Muscle of arm (tissue), 14 donors: ENCODE measurements at places on chromosomes 2 and 18. TPM values are rescaled to one million over a fixed set of nuclear protein-coding genes. Genes with fewer than 3 reads are reported as not detected.
A peak's percentile ranks its signal among the peaks of the same experiment; 100 is the strongest.

The SLC9A4 gene
- polyA plus RNA-seq: not detected

DNA sequence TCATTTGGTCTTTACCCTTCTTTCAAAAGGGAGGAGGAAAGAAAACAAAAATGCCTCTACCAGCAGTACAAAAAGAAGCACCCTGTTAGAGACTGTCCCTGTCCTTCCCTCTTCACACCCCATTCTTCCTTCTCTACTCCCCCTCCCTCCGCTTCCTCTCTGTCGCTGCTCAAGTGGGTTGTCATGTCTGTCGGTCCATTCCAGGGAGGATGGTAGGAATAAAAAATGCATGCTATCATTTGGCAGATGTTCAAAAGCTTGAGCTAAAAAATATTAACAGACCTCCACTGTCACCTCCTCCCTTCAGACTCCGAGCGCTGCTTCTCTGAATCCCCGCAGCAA lies 482.0 kb downstream of the BCL11A start:
- DNase-seq: no peak

DNA sequence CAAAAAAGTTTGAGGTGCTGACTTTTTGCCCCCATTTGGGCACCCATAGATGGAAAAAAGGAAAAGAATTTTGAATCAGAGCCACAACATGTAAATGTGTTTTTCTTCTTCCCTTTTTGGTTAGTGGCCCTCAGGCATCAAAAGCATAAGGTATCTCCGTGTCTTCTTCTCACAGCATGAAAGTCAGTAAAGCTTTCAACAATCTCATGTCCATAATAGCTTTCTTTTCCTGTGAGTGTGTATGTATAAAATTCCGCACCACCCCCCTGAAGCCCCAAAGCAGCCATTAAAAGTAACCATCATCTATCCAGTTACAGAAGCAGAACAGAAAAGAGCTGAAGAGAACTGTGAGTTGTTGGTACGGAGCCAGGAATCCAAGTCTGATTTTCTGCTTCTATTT lies 1539.7 kb upstream of the ACVR2A start:
- no peak for DNase-seq

GRCh38 chr2:62745891-62746481 lies 40.5 kb downstream of the EHBP1 start:
- DNase-seq: no peak

DNA sequence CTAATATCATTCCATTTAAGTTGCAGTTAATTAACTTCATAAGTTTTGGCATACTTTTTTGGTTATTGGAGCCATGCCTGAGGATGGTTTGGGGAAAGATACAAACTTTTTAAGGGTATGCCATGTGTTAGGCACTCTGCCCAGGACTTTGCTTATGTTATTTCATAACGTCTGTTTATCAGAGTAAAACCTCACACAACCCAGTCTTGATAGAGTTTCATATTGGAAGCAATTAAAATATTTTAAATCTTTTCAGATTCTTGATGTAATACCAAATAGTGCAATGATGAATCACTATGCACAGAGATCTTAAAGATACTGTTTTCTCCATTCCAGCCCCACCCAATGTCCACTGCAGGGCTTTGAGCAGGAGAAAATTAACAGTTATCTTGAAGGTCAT lies 529.1 kb upstream of the HNMT start:
- no peak for DNase-seq

GRCh38 chr18:58861353-58861752 lies 3.3 kb upstream of the ZNF532 start:
- no peak for DNase-seq

DNA sequence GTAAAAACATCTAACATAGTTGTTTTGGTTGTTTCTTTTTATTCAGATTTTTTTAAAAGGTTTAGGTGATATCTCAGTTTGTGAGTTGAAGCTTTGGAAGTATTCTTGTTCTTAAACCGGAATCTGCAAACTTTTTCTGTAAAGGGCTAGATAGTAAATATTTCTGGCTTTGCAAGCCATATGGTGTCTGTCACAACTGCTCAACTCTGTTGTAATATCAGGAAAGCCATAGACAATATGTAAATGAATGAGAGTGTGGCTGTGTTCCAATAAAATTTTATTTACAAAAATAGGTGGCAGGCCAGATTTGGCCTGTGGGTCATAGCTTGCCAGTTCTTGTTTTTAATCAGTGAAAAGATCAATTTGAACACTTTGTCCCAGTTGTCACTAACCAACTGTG lies 134.1 kb downstream of the CNTNAP5 start:
- no peak for DNase-seq

DNA sequence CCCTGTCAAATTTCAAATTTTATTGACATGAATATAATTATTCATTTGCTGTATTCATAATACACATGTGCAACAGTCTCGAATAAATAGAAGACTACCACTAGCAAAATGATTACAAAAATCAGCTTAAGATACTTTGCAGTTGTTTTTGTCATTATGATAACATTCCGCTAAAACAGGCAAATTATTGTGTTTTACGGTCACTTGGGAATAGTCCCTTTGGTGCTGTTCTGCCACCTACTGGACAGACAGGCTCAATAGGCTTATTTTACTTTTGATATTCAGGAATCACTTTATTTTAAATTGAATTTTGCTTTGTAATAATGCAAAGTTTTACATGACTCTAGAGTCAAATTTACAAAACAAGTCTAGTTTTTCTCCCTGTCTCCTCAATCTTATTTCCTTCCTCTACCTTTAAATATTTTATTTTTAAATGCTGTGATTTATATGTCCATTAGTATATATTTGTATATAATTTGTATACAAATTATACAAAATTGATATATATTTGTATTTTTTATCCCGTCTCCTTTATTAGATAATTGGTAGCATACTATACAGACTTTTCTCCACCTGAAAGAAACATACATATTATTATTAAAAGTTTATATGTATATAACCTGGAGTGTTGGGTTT lies 456.3 kb downstream of the DLGAP1 start:
- DNase-seq: peak; percentile 17

- DNase-seq: no peak
Measured at GRCh38 chr2:203694191-203694590, 12.2 kb upstream of the CD28 start.

GRCh38 chr2:221455214-221455613 lies 116.9 kb downstream of the EPHA4 start:
- no peak for DNase-seq

The FNDC4 gene
- 8.0 TPM for polyA plus RNA-seq

The EFHD1 gene
- polyA plus RNA-seq: 30.5 TPM

The PROKR1 gene
- polyA plus RNA-seq: 4.4 TPM

DNA sequence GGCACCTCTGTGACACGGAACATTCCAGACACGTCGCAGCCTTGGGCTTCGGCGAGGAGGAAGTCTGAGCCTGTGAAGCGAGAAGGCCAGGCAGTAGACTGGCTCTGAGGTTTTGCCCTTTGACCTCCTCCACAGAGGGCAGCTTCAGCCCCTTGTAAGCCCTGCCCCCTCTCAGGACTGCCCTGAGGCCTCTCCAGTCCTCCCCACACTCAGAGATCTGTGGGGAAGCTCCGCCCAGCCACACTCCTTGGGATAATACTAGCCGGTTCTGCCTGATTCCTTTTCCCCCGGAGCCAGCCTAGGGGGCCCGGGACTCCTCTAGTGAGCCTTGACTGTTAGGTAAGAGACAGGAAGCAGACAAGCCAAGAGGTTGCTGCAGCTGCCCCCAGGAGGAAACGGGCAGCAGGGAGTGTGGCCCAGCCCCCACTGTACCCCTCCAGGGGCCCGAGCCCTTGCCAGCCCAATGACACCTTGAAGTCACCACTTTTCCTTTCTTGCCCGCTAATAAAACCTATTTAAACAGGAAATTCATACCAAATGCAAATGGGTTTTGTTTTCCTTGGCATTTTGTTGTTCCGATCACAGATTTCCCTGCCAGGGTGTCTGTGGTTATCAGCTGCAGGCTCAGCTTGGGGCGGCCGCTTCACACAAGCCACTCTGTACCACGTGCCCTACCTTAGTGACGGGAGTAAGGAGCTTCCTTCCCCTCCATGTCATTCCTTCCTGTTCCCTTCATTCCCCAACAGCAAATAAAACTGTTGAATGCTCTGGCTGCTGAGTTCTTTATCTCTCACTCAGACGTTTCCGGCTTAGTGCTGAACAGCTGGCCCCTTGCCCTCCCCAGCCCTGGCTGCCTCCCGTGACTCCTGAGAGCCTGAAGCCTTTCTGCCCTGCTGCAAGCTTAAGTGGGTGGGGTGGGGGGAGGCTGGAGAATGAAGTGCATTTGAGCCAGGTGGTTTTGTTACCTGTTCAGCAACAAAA lies 124.7 kb downstream of the CABLES1 start:
- DNase-seq: peak; percentile 64

DNA sequence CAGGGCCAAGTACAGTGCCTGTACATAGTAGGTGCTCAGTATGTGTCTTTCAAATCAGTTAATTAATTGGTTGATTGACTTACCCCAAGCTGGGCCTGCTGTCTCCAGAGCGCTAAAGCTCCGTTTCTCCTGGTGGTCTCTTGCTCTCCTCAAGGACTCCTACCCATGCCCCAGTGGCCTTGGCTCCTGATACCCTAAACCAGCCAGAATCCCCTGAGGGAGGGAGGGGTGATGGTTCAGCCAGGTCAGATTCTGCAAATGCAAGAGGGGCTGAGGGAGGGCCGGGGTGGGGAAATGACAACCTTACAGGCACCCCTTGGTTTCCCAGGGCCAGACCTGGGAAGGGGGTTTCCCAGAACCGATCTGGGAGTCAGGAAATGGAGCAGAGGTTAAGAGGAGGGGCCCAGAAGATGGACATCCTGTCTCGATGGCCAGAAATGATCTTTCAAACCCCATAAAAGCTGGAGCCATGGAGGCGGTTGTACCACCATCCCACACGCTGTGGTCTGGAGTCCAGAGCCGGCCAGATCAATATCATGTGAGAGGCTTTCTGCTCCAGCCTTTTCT lies 209.1 kb downstream of the TNS1 start:
- no peak for DNase-seq

GRCh38 chr2:47782381-47782670 lies 619 bp upstream of the MSH6 start:
- DNase-seq: no peak

DNA sequence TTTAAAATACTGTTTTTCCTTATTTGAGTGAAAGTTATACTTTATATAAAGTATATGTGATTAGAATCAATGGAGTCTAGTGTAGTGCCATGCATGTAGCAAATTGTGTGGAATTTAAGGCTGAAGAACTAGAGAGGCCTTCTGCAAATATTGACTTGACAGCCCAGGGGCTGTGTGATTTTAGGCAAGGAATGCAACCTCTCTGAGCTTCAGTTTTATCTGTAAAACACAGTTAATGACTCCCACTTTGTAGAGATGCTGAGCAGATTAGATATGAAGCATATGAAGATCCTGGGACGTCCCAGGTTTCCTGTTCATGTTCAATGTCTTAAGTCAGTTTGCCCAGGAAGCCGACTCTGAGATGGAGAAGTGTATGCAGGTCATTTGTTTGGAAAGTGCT lies 83.4 kb upstream of the LTBP1 start:
- DNase-seq: no peak

DNA sequence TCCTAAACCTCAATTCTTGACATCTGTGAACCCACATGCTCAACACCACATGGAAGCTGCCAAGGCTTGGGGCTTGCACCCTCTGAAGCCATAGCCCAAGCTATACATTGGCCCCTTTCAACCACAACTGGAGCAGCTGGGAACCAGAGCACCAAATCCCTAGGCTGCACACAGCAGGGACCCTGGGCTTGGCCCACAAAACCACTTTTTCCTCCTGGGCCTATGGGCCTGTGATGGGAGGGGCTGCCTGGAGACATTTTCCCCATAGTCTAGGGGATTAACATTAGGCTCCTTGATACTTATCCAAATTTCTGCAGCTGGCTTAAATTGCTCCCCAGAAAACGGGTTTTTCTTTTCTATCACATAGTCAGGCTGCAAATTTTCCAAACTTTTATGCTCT lies 40.3 kb downstream of the EXOC6B start:
- no peak for DNase-seq

DNA sequence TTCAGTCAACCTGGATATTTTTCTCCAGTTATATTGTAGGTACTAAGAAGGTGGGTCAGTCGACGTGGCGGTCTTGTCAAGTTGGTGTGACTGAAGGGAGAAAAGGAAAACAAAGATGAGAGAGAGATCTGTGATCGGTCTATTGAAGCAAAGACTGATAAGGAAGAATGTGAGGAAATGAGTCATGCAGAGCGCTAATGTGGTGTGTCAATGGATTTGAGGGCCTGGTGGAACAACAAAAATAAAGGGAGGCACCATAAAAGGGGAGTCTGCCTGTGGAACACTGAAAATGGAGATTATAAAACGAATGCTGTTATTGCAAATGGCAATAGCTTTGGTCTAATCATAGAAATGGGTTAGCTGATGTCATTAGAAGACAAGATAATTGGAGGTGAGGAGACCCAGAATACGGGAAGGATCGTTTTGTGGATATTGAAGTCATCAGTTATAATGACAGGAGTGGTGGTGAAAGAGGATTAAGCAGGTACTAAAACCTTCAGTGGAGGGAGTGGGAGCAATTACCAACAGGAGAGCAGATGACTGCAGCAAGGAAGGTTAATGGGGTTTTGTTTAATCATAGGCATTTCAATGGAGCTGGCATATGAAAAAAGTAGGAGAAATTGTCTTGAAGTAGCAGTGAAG lies 599.1 kb upstream of the FSHR start:
- no peak for DNase-seq

DNA sequence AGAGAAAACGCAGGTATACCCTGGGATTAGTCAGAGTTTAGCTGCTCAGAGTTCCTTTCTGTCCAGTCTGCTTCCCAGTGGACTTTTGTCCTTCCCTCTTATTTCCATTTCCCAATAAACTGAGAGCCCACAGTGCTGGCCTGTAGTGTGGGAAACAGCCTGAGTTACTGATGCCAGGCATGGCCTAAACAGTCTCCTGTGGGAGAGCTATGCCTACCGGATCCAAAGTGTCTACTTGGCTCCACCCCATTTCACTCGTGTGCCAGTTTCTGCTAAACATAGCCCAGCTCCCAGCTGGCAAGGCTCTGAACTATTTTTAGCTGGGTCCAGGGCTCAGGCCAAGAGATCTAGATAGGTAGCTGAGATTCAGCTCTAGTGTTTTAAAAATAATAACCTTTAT lies 15.6 kb upstream of the PPP1CB start:
- DNase-seq: peak; percentile 55

The COBLL1 gene
- 8.9 TPM for polyA plus RNA-seq

DNA sequence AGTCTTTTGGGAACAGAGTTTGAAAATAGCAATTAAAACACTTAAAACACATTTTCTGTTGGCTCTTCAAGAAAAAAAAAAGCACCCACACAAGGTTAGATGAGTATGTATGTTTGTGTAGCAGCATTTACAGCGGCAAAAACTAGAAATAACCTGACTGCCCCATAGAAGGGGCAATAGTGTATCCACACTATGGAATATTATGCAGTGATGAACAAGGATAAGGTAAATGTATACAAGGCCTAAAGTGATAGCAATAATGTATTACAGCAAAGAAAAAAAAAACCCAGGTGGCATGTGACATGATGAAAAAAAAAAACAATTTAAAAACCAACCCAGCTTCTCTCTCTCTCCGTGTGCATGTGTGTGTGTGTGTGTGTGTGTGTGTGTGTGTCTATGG lies 34.8 kb downstream of the POLR1A start:
- no peak for DNase-seq

The SAG gene
- 0.27 TPM for polyA plus RNA-seq

The E2F6 gene
- polyA plus RNA-seq: 18.4 TPM

GRCh38 chr18:57927511-57927910 lies 116.5 kb upstream of the NEDD4L start:
- DNase-seq: no peak

GRCh38 chr2:30239308-30239985 lies 8.1 kb downstream of the LBH start:
- DNase-seq: peak; percentile 87
